ENCODE measurements at places on chromosomes 16 and 17.

- DNase-seq: no peak
Measured at GRCh38 chr17:65374966-65375365, 186.5 kb downstream of the AXIN2 start.

- DNase-seq: no peak
Measured at GRCh38 chr17:37494401-37494831, 4.7 kb downstream of the DUSP14 start.

GRCh38 chr17:7403727-7403976 lies 245 bp downstream of the TMEM256 start:
- DNase-seq: peak; percentile 58

- no peak for DNase-seq
Measured at GRCh38 chr17:31425282-31426040, 34.0 kb downstream of the RAB11FIP4 start.

DNA sequence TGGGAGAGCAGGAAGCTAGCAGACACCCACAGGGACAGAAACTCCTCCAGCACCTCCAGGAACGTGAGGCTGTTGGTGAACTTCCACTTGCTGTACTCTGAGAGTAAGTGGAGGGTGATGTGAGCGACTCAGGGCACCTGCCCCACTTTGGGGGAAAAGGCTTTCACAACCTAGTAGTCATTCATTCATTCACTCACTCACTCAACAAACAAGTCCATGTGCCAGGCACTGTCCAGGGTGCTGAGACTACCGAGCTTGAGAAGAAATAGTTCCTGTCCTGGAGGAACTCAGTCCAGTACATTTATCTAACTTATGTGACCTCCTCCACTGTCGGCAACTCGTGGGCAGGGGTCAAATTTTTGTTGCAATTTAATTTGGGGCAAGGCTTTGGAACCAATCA lies 26.6 kb downstream of the LGALS9 start:
- DNase-seq: no peak

- DNase-seq: no peak
Measured at GRCh38 chr16:3988824-3989223, 108.3 kb upstream of the CREBBP start.

GRCh38 chr16:54817432-54817831 lies 113.2 kb upstream of the IRX5 start:
- no peak for DNase-seq

- DNase-seq: no peak
Measured at GRCh38 chr17:3973495-3974137, 9.4 kb upstream of the ATP2A3 start.

GRCh38 chr16:3190949-3191353 lies 2.9 kb downstream of the OR1F1 start:
- no peak for DNase-seq

DNA sequence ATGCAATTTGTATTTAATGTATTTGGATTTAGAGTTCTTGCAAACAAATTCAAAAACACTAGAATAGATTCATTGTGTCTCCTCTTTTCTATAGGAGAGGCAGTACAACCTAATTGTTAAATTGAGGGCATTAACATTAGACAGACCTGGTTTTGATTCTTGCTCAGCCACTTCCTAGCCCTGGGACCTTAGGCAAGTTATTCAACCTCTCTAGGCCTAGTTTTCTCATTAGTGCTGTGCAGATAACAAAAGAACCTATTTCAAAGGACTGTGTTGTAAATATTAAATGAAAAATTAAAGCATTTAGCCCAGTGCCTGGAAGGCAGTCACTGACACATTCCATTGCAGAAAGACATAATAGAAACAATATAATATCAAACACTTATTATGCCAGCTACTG lies 22.0 kb upstream of the TAOK1 start:
- no peak for DNase-seq

GRCh38 chr17:3796110-3796821 lies 4.7 kb downstream of the ITGAE start:
- DNase-seq: no peak

DNA sequence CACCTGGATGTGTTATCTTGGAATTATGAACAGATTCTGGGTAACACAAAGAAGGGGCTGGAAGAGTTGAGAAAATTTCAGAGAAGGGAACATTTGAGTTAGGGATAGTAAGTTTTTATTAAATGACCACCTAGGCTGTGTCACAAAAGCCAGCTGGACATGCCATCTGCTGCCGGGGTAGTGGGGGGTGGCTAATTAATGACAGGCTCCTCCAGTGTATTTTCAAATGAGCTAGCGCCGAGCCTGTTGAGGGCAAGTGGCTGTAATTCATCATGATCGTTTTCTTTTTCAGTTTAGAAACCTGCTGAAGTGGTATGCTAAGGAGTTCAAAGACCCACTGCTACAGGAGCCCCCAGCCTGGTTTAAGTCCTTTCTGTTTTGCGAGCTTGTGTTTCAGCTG lies 6.2 kb downstream of the TMEM97 start:
- no peak for DNase-seq
